Activated naive CD4-positive, alpha-beta T cell treated with anti-CD3 and anti-CD28 coated beads, Interleukin-2, amount 50 U/mL, for 16 hours (primary cell): ENCODE measurements at places on chromosomes 6 and 20.

DNA sequence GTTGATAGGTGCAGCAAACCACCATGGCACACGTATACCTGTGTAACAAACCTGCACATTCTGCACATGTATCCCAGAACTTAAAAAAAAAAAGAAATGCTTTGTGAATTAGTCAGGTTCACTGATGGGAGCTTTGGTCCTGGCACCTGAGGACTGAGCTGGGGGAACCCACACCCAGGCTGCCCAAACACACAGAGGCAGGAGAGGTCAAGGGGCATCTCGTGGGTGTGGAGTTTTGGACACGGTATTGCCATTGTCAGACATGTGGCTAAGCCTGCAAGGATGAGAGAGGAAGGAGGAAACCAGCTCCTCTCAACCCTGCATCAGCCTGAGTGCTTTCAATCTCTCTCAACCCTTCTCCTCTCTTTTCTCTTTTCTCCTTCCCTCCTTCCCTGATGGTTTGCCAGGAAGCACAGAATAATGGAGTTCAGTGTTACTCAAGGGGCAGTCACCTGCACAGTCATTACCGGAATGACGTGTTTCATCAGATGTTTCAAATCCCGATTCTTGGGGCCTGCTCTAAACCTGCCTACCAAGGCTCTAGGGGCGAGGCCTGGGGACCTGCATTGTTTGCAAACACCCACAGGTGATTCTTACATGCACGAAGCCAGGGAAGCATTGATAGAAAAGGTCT is 89.9 kb upstream of the NEDD9 start:
- no peak for DNase-seq

- no peak for DNase-seq
These were observed 403.2 kb downstream of the SAMD5 start for GRCh38 chr6:147911686-147912085.

DNA sequence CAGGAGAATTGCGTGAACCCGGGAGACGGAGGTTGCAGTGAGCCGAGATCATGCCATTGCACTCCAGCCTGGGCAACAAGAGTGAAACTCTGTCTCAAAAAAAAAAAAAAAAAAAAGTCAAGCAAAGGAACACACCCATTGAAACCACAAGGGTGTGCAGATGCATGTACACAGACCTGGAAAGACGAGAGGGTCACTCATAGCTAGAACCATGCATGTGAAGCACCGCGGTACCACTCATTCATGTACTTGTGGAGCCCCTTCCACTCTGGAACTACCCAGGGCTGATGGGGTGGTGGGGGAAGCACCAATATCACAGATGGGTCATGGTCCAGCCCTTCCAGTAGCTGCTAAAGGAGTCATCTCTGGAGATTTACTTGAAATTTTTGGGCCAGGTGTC is 7.4 kb upstream of the TJAP1 start:
- DNase-seq = no peak

DNA sequence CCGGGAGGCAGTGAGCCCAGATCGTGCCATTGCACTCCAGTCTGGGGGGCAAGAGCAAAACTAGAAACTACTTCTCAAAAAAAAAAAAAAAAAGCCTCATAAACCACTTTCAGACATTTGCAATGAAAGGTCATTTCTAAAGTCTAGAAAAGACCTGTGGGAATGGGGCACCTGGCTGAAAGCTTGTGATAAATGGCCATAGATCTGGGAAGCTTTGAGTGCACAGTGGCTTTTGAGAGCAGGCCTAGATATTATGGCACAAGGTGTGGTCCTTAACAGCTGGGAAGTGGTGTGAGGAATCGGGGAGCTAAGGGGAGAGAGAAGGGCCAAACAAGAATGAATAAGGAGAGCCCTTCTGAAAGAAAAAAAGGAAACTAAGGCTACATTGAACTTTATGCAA is 33.2 kb downstream of the ID4 start:
- no peak for DNase-seq

GRCh38 chr6:144778773-144779492 is 493.8 kb downstream of the UTRN start:
- no peak for DNase-seq
